ENCODE measurements at places on chromosomes 2 and 18.

- no peak for DNase-seq
Measured at GRCh38 chr18:6610466-6610865, 119.0 kb upstream of the ARHGAP28 start.

DNA sequence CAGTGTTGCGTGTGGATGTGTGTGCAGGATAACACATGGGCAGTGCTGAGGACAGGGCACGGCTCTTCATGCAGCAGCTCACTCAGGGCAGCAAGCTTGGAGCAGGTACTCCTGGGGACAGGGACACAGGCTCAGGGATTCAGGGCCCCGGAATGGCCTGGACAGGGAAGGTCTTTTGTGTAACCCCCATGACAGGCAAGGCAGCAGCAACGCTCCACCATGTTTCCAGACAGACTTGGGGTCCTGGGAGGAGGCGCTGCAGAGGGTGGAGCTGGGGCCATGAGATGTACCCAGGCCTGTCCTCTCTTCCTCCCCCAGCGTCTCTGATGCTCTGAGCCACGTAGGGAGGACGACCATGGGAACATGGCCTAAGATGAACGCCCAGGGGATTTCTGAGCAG lies 58.3 kb downstream of the ADNP2 start:
- DNase-seq: no peak

DNA sequence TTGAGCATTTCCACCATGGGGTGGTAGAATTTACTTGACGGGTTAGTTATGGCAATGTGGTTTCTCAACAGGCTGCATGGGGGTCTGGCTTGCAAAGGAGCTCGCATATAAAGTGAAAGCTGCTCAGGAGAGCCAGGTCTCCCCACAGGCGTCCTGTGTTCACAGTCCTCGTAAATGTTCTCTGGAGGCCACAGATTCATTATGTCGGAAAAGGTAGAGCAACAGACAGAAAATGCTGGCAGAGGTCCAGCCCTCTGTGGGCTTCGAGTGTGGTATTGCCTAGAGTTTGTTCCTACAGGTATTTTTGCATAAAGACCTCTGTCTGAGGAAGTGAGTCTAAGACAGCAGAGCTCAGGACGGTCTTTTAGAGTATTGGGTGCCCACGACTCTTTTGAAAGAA lies 96.4 kb downstream of the CDCA7 start:
- no peak for DNase-seq

- DNase-seq: no peak
Measured at GRCh38 chr2:189506514-189506976, 65.3 kb downstream of the WDR75 start.

- no peak for DNase-seq
Measured at GRCh38 chr2:142586693-142587580, 290.5 kb upstream of the KYNU start.

GRCh38 chr2:154032220-154032619 lies 160.5 kb downstream of the GALNT13 start:
- no peak for DNase-seq

- DNase-seq: no peak
Measured at GRCh38 chr2:221444106-221444505, 128.0 kb downstream of the EPHA4 start.

All from activated naive CD4-positive, alpha-beta T cell treated with Interleukin-2 at 50 U/mL for 16 hours (primary cell).